ENCODE measurements at places on chromosomes 12 and 14. TPM values are rescaled to one million over a fixed set of nuclear protein-coding genes. Genes with fewer than 3 reads are reported as not detected.
A peak's percentile ranks its signal among the peaks of the same experiment; 100 is the strongest.

DNA sequence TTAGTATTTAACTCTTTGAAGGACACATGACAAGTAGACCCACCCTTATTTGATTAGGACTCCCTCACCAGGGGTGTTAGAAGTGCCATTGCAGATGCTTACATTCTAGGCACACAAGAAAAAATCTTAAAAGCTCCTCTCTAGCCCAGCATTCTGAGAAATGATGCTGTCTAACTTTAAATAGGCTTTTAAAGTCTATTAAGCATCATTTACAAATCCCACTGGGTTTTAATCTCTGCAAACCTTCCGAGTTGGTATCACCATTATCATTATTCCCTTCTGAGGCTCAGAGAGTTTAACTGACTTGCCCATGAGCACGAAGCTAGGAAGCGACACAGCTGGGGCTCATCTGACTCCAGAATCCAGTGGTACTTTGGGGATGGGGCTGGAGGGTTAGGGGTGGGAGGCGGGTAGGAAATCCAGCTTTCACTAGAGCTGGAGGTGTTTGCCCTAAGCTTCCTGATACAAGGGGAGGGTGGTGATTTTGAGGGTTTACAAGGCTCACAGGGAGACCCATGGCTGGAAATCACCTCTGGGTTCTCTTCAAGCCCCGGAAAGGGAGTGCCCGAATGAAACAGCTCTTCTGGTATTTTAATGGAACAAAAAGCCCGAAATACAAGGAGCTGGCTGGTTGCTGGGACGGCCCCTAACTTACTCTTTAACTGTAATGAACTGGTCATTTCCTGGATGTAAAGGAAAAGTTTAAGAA is 109.2 kb upstream of the FUT8 start:
- no peak for DNase-seq

DNA sequence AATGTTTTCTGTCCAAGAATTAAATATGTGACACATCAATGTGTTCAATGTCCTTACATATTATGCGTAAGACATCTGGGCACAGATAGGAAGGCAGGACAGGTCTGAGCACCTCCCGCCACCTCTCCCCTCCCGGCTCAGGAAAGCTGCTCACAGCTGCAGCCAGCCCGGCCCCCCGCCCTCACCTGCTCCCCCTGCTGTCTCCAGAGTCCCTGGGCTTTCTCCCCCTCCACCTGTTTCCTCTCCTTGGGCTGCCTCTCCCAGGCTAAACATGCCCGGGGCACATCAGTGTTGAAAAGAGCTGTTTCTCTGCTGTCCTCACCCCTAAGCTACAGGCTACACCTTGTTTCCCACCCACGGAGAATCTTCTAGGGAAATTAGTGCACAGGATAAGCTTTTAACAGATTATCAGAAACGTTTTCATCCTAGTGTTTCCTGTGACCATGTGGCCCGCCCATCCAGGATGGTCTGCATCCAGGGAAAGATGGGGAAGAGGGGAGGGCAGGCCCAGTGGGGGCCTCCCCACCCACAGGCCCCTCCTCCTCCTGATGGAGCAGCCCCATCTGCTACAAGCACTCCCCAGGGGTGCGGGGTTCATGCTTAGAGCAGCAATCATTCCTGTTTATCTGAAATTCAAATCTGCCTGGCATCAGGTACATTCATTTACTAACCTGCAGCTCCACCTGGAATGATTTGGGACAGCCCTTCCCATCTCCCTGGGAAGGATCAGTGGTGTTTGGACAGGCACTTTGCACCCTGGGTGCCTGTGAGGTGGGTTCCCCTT is 273.8 kb upstream of the SFSWAP start:
- no peak for DNase-seq

DNA sequence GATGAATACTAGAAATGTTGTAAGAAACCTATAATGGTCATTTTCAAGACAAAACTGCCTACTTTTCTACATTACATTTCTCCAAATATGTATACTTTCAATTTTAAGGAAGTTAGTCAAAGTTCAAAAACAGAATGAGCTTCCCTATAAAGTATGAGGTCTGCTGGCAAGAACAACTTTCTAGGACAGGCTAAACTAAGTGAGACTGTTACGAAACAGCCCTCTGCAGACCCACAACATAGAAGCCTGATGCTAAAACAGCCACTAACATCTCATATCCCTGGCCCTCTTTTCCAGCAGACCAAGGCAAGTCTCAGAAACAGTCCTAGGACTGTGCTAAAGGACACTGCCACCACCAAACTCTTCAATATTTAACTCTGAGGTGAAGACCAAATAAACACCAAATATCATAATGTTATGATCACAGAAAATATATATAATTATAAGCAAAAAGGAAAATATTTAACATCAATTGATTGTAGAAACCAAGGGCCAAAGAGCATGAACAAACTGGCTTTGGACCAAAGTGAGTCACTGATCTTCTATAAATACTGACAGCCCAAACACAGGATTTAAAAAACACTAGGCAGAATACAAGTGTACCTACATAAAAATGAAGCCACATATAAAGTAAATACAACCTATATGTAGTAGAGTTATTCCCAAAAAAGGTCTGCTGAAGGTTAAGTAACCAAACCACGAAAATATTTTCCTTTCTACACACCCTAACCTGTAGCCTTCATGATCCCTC is 27.7 kb downstream of the PPP4R3A start:
- peak; percentile 39 for DNase-seq

DNA sequence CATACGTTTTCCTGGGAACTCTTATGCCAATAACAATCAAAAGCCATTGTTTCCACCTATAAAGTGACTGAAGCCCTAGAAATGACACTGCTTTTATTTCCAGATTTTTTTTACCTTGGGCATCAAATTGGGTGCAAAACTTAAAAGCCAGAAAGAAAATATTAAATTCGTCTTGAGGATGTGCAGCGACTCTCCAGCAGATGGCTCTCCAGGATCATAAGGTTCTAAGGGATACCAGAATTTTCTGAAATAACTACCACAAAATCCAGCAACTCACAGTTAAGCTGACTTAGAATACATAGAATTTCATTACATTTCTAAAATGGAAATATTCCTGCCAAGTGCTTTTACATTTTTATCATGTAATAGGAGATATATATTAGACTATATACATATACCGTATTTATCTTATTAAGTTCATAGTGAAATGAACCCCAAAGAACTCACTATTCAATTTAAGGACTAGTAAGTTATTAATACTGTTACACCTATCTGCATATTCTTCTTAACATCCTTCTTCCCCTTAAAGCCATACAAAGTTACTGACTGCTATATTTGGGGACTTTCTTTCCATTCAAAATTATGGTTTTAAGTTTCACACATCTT is 44.0 kb downstream of the ARMH4 start:
- peak; percentile 46 for DNase-seq

DNA sequence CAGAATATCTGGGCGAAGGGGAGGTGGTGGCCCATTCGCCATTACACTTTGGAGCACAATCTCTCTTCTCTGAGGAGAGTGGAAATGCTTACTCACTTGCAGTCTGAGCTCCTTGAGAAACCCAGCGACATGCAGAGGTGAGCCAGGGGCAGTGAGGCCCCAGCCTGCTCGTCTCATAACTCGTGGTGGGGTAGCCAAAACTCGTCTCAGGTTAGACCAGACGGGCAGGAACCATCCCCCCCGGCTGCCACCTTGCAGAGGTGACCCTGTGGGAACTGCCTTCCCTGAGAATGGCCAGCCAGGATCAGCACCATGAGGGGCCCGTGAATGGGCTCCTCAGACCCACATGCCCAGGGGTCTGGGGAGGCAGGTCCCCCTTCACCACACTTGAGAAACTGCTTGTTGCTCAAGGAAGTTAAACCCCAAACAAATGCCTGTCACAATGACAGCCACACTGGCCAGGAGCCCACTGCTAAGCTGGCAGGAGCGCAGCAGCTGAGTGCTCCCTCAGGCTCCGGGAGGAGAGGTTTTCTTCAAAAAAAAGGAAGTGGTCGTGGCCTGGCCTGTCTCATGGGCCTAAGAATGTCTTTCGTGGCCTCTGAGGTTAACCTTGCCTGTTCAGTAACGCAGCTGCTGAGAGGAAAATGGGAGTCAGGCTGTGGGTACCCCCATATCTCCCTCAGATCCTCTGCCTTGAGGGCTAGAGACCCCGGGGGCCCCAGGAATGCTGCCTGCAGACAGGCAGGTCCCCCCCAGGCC is 9.2 kb upstream of the ALDH2 start:
- DNase-seq = no peak

GRCh38 chr12:25695574-25695973 is 142.5 kb upstream of the LMNTD1 start:
- no peak for DNase-seq

- no peak for DNase-seq
Measured at GRCh38 chr12:22034709-22035506, 11.1 kb upstream of the CMAS start.

DNA sequence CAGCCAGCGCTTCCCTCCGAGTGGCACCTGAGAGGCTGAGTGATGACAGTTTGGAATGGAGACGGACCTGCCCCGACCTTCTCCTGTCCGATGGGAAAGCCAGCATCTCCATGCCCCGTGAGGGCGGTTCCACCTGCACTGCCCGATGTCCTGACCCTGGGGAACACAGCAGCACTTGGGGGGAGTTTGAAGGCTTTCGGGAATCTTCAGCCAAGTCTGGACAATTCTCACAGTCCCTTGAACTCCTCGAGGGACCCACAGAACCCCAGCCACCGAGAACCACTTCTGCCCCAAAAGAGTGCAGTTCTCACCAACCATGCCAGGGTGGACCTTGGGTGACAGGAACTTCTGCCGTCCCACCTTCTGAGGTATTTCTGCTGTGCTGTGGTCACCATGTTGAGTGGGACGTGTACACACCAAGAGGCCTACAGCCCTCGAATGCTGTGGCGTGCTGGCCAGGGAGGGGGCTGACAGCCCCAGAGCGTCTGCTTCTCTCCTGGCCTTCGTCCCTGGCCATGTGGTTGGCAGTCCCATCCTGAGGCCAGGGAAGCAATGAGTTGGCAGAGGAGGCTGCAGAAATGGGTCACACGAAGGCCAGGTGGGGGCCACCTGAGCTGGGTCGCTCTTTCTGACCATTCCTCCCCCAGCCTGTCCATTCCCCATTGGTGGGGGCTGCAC is 1.0 kb downstream of the CLBA1 start:
- no peak for DNase-seq

DNA sequence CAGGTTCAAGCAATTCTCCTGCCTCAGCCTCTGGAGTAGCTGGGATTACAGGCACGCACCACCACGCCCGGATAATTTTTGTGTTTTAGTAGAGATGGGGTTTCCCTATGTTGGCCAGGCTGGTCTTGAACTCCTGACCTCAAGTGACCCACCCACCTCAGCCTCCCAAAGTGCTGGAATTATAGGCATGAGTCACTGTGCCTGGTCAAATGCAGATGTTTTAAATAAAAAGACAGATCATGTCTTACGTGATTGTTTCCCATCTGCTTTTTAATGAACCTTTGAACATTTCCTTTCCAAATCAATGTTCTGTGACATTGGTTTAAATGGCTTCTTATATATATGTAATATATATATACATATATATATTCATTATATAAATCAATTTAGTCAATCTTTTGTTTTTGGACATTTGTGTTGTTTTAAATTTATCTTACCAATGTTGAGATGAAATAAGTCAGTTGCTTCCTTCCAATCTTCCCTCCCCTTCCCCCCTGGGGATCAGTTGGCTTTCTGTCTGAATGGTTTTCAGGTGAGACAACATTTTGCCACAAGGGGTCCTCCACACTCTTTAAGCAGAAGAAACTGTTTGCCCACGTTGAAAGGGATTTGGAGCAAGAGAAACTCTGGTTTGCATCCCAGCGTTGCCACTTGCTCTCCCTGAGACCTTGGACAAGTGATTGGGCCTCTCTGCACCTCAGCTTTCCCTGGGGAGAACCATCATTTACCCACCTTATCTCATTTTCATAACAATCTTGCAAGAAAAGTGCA is 47.6 kb upstream of the RBM19 start:
- DNase-seq = peak; percentile 7

- DNase-seq = no peak
Measured at GRCh38 chr14:77119851-77120250, 21.7 kb downstream of the ZDHHC22 start.

- no peak for DNase-seq
Measured at GRCh38 chr12:2083008-2083407, 30.2 kb downstream of the CACNA1C start.

GRCh38 chr12:6927379-6928021 is at the start of gene ATN1:
ATN1 (plus strand) TSS chr12:6927959; CDS start chr12:6934002, 6,043 bp downstream.
- peak; percentile 47 for DNase-seq

- DNase-seq = no peak
Measured at GRCh38 chr12:2335109-2335508, 282.3 kb downstream of the CACNA1C start.

DNA sequence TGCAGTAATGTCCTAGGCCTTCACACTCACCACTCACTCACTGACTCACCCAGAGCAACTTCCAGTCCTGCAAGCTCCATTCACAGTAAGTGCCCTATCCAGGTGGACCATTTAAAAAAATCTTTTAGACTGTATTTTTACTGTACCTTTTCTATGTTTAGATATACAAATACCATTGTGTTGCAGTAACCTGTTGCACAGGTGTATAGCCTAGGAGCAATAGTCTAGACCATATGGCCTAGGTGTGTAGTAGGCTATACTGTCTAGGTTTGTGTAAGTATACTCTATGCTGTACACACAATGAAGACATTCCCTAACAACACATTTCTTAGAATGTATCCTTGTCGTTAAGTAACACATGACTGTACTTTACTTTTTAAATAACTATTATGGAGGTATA is 17.2 kb downstream of the CYP46A1 start:
- DNase-seq = no peak

DNA sequence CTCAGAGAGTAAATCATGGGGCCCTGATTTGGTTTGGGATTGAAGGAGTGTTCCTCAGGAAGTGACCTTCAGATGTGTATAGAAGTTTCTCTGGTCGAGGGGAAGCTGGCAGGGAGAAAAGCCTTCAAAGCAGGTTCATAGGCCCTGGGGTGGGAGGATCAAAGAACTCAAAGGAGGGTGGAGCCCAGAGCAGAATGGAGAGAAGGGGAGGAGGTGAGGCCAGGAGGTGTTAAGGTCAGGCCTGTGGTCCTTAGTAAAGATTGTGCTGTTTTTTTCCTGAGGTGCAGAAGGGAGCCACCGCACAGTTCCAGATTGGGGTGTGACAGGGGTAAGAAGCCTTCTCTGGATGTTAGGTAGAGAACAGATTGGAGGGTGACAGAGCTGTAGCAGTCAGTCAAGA is 9.7 kb upstream of the CFAP251 start:
- no peak for DNase-seq

- DNase-seq = no peak
Measured at GRCh38 chr14:53621921-53622320, 334.7 kb downstream of the BMP4 start.

Gene HAL
- polyA plus RNA-seq = 0.06 TPM

Gene CLEC4D
- not detected for polyA plus RNA-seq

Gene AMIGO2
- 18.7 TPM for polyA plus RNA-seq

Gene ACSM4
- polyA plus RNA-seq = not detected

Measured in AG04450 (cell line).